ENCODE measurements at places on chromosomes 5 and 9.

DNA sequence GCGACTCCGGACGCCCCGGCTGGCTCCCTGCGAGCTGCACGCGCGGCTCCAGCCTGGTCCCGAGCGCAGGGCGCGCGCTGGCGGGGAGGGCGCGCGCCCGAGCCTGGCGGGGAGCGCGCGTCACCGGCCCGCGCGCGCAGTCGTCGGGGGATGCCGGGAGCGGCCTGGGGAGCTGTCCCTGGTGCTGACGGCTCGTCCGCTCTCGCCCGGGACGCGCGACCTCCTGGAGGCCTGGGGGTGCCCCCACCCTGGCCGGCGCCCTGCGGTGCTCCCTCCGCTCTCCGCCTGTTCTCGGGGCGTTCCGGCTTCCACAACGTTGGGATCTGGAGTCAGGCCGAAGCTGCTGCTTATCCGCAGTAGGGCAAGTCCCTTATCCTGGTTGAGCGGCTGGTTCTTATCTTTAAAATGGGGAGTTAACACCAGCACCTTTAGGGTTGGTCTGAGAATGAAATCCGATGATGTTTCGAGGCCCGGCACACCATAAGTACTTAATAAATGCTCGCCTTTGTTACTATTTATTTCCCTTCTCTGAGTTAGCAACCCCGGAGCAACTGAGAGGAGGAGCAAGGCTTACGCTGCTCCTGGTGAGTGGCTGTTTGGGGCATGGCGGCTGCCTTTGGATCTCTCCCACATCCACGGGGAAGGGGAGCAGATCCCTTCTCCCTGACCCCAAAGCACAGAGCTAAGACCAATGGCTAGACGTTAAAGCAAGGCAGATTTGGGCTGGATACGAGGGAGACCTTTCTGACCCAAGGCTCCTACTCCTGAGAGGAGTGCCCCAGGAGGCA lies at the start of gene FAM163B:
Gene FAM163B (minus strand): TSS at position 79 of the 788 bp plus-strand sequence. CDS start 29,166 bp downstream, outside the sequence.
- no peak for DNase-seq

DNA sequence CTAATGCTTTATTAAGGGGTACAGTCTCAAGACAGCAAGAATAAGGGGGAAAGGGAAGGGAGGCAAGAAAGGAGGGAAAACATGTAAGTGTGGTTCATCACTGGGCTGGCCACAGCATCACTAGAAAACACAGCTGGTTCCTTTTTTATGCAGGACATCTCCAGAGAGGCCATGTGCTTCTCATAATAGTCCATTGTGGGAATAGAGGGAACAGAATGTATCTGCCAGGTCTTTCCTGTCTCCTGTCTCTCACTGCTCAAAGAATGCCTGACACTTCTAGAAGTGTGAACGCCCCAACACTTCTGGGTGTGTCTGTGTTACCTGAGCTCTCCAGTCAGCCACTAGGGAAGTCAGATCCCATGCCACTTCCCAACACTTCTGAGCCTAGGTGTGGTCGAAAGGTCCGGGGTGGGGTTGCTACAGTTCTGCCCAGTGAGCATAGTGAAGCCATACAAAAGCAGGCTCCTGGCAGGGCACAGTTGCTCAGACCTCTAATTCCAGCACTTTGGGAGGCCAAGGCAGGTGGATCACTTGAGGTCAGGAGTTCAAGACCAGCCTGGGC lies 255.6 kb upstream of the SLC30A5 start:
- no peak for DNase-seq

GRCh38 chr9:100204796-100205195 lies 105.8 kb downstream of the INVS start:
- peak; percentile 39 for DNase-seq

- DNase-seq: no peak
Observed at GRCh38 chr9:78143281-78144007, 92.4 kb upstream of the CEP78 start.

GRCh38 chr5:83564069-83564749 lies 92.7 kb downstream of the VCAN start:
- peak; percentile 61 for DNase-seq

GRCh38 chr5:167709625-167710024 lies 581.8 kb upstream of the WWC1 start:
- DNase-seq: no peak

DNA sequence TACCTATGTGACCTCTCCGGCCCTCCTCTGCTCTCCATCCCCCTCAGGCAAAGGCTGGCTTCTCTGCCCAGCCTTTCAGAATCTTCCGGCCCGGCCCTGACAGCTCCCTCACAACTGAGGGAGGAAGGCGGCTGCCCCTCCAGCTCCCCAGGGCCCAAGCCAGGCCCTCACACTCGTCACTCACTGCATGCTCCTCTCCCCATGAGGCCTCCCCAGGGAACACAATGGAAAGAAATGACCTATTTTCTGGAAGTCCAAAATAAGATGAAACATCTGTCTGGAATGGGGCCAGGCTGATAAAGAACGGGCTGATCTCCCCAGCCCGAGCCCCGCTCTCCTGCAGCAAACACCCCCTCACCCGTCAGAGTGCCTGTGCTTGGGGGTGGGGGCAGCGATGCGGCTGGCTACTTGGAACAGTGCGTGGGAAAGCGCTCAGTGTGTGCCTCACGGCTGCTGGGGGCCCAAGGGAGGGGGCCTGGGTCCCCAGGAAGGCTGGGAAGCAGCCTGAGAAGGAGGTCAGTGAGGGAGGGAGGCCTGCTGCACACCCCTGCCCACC lies 11.3 kb downstream of the PDGFRB start:
- DNase-seq: no peak

- peak; percentile 74 for DNase-seq
Observed at GRCh38 chr9:122122903-122123632, 30.0 kb upstream of the TTLL11 start.

GRCh38 chr5:154368041-154368800 lies 77.6 kb upstream of the SAP30L start:
- peak; percentile 93 for DNase-seq

GRCh38 chr5:131254741-131255140 lies 9.1 kb upstream of the CDC42SE2 start:
- no peak for DNase-seq
